HAP-1 (cell line): ENCODE measurements at places on chromosomes 13 and 19.

- DNase-seq: no peak
These were observed 1.7 kb upstream of the RPS5 start for GRCh38 chr19:58385313-58385890.

- DNase-seq: no peak
These were observed 358.5 kb upstream of the PCDH9 start for GRCh38 chr13:67588607-67589006.

DNA sequence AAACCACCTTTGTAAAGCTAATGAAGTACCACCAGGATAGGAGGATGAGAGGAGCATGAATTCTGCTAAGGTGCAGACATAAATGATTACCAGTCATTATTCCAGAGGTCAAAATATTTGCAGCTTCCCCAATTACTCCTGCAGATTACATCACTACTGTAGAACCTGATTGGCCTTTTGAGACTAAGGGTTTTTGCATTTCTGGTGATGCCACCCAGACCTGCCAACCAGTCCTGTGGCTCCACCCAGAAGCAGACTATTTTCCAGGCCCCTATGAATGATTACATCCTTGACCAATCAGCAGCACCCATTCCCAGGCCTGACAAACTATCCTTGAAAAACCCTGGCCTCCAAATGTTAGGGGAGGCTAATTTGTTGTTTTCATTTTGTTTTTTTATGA, 11.2 kb upstream of the KCNC3 start:
- no peak for DNase-seq

- no peak for DNase-seq
These were observed 265.6 kb downstream of the TDRD3 start for GRCh38 chr13:60662595-60662994.

DNA sequence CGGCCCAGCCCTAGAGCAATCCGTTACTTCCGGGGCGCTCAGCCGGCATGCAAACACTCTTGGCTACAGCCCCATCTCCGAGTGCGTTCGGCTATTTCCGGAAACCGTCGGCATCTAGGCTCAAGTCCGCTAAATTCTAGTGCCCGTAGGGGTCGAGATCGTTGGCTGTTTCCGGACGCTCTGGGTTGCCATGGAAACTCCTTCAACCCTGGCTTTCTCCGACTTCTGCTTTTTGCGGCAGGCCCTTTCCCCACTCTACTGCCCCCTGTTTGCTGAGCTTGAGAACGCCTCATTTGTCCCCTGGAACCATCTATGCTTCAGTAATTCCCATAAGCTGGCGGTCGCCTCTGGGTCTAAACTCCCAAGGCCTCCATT, 534 bp upstream of the PIK3R2 start:
- DNase-seq: peak; percentile 100

DNA sequence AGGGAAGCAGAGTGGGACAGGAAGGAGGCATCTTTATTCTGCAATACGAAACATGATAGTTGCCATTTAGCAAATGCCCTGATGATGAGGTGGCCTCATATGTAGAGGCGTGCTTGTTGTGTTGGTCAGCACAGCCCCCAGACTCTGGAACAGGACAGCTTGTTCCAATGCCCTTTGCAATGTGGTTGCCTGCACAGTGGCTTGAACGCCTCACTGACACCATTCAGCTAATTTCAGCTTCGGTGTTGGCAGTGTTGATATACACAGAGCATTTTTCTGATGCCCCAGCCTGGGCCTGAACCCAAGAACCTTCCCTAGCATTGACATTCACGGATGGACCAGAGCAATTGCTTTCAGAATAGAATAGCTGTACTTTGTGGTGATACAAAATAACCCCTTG, 133.3 kb downstream of the HS6ST3 start:
- DNase-seq: no peak

DNA sequence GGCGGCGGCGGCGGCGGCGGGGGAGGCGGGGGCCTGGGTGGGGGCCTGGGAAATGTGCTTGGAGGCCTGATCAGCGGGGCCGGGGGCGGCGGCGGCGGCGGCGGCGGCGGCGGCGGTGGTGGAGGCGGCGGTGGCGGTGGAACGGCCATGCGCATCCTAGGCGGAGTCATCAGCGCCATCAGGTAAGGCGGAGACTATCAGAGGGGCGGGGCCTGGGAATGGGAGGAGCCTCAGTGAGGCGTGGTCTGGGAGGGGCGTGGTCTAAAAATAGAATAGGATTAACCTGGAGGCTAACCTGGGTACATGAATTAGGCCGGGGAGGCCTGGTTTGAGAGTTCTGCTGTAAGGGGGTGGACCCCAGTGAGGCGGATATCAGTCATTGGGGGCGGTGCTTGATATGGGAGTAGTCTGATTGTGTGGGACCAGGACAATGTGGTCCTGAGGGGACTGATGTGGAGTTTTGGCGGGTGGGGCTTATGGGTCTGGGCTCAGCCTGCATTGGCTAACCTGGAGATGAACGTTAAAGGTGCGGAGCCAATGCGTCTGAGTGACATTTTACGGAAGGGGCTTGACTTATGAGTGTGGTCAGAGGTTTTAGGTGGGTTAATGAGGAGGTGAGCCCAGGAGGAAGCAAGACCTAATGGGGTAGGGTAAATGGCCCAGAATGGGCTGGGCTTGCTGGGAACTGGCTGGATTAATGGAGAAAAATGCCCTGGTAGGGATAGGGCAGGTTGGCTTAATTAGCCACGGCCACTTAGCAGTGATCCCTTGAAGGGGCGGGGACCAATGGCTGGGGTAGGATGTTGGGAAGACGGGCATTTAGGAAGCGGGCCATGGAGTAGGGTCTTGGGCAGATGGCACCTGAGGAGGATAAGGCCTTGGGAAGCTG, 1.4 kb downstream of the CAPNS1 start:
- DNase-seq: peak; percentile 79

- DNase-seq: no peak
These were observed 222.4 kb downstream of the SPRY2 start for GRCh38 chr13:80118506-80118905.

DNA sequence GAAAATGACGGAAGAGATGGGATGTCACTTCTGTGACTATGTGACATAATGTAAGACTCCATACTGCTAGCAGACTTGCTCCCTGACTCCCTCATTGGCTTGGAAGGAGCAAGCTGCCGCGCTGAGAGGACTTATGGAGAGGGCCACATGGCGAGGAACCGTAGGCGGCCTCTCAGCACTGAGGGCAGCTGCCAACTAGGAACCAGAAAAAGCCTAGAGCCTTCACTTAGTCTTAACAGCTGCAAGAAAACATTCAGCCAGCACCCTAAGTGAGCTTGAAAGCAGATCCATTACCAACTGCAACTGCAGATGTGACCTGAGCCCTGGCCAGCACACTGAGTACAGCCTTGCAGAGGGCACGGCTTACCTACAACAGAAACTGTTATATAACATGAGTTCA, 33.9 kb downstream of the USP12 start:
- DNase-seq: no peak

DNA sequence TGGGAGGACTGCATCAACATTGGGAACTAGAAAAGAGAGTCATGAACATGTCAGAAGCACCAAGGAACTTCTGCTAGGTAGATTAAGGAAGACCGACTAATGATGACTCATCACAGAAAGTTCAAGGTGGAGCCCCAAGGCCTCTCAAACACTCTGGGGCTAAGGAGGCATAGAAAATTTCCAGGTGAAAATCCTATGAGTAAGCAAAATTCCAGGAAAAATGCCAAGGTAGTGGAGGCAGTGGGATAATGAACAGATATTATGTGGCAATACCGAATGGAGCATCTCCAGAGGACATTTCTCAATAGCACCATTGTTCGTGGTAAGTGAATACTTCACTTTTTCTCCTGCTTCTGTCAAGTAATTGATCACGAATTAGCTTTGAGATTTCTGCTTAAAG, 336.5 kb downstream of the MZT1 start:
- DNase-seq: no peak
